Right renal pelvis (tissue), 4 donors: ENCODE measurements at places on chromosomes 7 and 10. TPM values are rescaled to one million over a fixed set of nuclear protein-coding genes. Genes with fewer than 3 reads are reported as not detected.

Gene PLXNA4
- polyA plus RNA-seq: 13.9 TPM

Gene C10orf62
- 0.44 TPM for polyA plus RNA-seq

Gene PDLIM1
- polyA plus RNA-seq: 94.4 TPM

Gene HMX2
- polyA plus RNA-seq: 1.7 TPM

Gene TMEM176B
- polyA plus RNA-seq: 105 TPM

Gene RAPGEF5
- polyA plus RNA-seq: 41.6 TPM

Gene OR2A12
- polyA plus RNA-seq: not detected

Gene NIPSNAP2
- 119 TPM for polyA plus RNA-seq

Gene C7orf57
- 0.69 TPM for polyA plus RNA-seq

Gene LIPK
- polyA plus RNA-seq: not detected

Gene IFIT1B
- 0.15 TPM for polyA plus RNA-seq

Gene RASSF4
- 32.3 TPM for polyA plus RNA-seq

Gene CPA2
- 0.34 TPM for polyA plus RNA-seq

Gene POU6F2
- 0.42 TPM for polyA plus RNA-seq

Gene OR13A1
- 0.09 TPM for polyA plus RNA-seq

Gene TCF7L2
- polyA plus RNA-seq: 43.7 TPM

Gene AS3MT
- polyA plus RNA-seq: 23.6 TPM

Gene ZNF365
- polyA plus RNA-seq: 0.29 TPM

Gene PON1
- polyA plus RNA-seq: 0.49 TPM

Gene CPN1
- polyA plus RNA-seq: 2.9 TPM

Gene FOXI2
- polyA plus RNA-seq: 2.3 TPM

Gene TMEM196
- not detected for polyA plus RNA-seq

Gene MICU1
- polyA plus RNA-seq: 94.7 TPM
